ENCODE measurements at places on chromosomes 3 and 15.

DNA sequence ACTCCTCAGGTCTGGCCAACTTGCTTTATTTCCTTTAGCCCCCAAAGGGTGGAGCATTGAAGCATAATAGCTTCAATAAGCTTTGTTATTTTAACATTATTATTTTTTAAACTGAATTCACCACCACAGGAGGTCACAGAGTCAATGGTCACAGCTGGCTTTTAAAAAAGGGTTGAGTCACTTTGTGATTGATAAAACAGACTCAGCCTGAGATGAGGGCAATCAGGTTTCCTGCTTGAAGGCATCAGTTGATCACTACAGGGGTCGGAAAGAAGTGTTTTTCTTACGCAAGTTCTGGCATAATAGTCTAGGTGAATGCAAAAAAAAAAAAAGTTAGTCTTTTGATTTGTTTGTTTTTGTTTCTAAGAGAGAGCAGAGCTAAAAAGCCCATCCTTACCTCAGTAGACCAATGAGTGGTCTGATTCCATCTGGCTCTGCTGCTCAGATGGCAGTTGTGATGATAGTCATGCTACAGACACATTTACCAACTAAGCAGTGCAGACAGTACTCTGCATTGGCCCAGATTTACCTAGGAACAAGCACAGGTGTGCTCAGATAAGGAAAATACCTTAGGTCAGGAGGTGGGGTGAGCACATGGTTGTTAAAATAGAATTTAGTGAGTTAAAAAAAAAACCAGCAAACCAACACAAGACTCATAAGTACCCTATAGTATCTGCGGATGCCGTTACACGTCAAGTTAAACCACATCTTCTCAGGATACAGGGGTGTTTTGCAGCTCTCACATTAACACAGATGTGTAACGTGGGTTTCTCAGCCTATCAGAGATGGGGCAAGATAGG, 22.6 kb downstream of the ZNF80 start:
- no peak for DNase-seq

- no peak for DNase-seq
Measured at GRCh38 chr15:96893159-96893906, 562.8 kb downstream of the NR2F2 start.

GRCh38 chr3:4394567-4394966, 72.5 kb downstream of the SUMF1 start:
- no peak for DNase-seq

DNA sequence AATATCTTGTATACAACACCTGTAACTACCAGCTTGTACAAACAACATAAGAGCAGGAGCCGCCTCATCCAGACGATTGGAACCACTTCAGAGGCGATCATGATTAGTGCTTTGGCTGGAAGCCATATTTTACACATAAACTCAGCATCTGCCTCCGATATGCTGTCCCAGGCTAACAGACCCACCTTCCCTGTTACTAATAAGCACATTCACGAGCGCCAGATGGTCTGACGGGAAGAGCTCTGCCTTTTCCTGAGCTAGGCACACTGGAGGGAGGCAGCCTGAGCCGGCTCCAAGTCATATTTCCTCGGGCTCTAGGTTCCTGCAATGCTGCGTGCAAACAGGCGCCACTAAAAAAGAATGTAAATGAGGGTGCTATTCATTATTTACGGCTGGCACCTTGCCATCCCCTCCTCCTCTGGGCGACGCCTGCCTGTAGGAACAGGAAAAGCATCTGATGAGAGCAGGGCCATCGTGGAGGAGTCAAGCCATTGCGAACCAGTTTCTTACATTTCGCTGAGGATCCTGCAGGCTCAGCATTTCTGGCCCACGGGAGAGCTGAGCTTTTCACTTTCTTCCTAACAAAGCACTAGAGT, 98.2 kb downstream of the ANXA2 start:
- no peak for DNase-seq

GRCh38 chr15:70198441-70199123, 100.9 kb upstream of the TLE3 start:
- DNase-seq: no peak

DNA sequence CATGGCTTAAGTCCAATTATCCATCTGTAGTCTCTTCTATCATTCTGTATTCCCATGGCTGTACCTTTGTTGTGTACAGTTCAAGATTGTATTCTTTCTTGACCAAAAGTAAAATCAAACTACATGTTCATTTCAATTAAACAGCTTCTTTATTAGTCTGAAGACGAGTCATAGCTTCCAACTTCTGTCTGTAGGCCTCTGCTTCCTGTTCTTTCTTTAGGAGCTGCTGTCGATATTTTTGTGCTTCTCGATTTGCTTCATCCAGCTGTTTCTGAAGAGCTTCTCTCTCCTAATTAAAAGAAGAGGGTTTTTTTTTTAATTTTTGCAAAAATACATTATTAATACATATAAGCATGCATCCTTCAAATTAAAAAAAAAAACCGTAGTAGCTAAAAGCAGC, 13.0 kb upstream of the HDC start:
- no peak for DNase-seq

GRCh38 chr3:42511736-42512135, 9.3 kb downstream of the VIPR1 start:
- no peak for DNase-seq

Data from naive thymus-derived CD4-positive, alpha-beta T cell (primary cell).